Renal cortical epithelial cell (primary cell): ENCODE measurements at places on chromosomes 3 and 15. TPM values are rescaled to one million over a fixed set of nuclear protein-coding genes. Genes with fewer than 3 reads are reported as not detected.

The ZBED2 gene
- 13.5 and 15.2 TPM in 2 replicates for total RNA-seq

The IL12A gene
- 1.0 TPM in 1 of 2 replicates, not detected in the other for total RNA-seq

The CLDN18 gene
- total RNA-seq = not detected in 2 replicates

The CILP gene
- total RNA-seq = under 0.01 and 0.40 TPM in 2 replicates

The MESP2 gene
- not detected in 2 replicates for total RNA-seq

The TMEM108 gene
- 0.25 TPM in 1 of 2 replicates, not detected in the other for total RNA-seq

The HCN4 gene
- total RNA-seq = 0.52 and 0.94 TPM in 2 replicates

The ACP3 gene
- not detected in 2 replicates for total RNA-seq

The GOLGA8F gene
- total RNA-seq = 0.15 TPM in 1 of 2 replicates, not detected in the other

The CCR9 gene
- total RNA-seq = 0.35 TPM in 1 of 2 replicates, not detected in the other

The IL5RA gene
- total RNA-seq = not detected in 2 replicates

The KLF15 gene
- total RNA-seq = under 0.01 and 0.50 TPM in 2 replicates

The DUOXA2 gene
- not detected in 2 replicates for total RNA-seq

The NFKBIZ gene
- 135 and 224 TPM in 2 replicates for total RNA-seq

The DNAJA4 gene
- 3.3 and 11.1 TPM in 2 replicates for total RNA-seq

The SST gene
- 4.1 TPM in 1 of 2 replicates, not detected in the other for total RNA-seq

The PLCH1 gene
- total RNA-seq = 1.7 and 2.8 TPM in 2 replicates

The PDIA5 gene
- total RNA-seq = 33.7 and 37.2 TPM in 2 replicates

The MCF2L2 gene
- 0.25 and 2.1 TPM in 2 replicates for total RNA-seq

The TPRG1 gene
- total RNA-seq = 0.35 and 0.94 TPM in 2 replicates

The MME gene
- 5.7 and 7.3 TPM in 2 replicates for total RNA-seq

The PEX11A gene
- 3.3 and 11.6 TPM in 2 replicates for total RNA-seq

The GOLGA6D gene
- not detected in 2 replicates for total RNA-seq

The ZNF662 gene
- 1.6 and 4.9 TPM in 2 replicates for total RNA-seq

The PAQR9 gene
- 0.17 and 0.20 TPM in 2 replicates for total RNA-seq

The SCAANT1 gene
- total RNA-seq = not detected in 2 replicates

The TMOD3 gene
- 71.9 and 106 TPM in 2 replicates for total RNA-seq

The DNAH12 gene
- 0.17 and 0.25 TPM in 2 replicates for total RNA-seq

The ST8SIA2 gene
- 2.3 and 5.7 TPM in 2 replicates for total RNA-seq

The DPPA2 gene
- total RNA-seq = 0.35 TPM in 1 of 2 replicates, not detected in the other

The GOLGA8G gene
- total RNA-seq = 0.05 TPM in 1 of 2 replicates, not detected in the other

The PLA1A gene
- total RNA-seq = 1.2 and 5.1 TPM in 2 replicates

The LINGO1 gene
- not detected in 2 replicates for total RNA-seq

The LRRN1 gene
- 1.6 and 3.3 TPM in 2 replicates for total RNA-seq

The C3orf85 gene
- total RNA-seq = not detected in 2 replicates

The DLEC1 gene
- total RNA-seq = 0.20 TPM in 1 of 2 replicates, not detected in the other

The PSTPIP1 gene
- total RNA-seq = not detected in 2 replicates

The LZTFL1 gene
- 15.5 and 49.4 TPM in 2 replicates for total RNA-seq

The RARB gene
- 4.3 and 4.9 TPM in 2 replicates for total RNA-seq

The UBE2E1 gene
- 98.2 and 285 TPM in 2 replicates for total RNA-seq

The RASGRP1 gene
- total RNA-seq = 12.1 and 16.3 TPM in 2 replicates

The FILIP1L gene
- 18.9 and 111 TPM in 2 replicates for total RNA-seq

The ANXA2 gene
- 3,594 and 6,130 TPM in 2 replicates for total RNA-seq

The AQP9 gene
- total RNA-seq = 0.35 and 0.40 TPM in 2 replicates

The RBMS3 gene
- total RNA-seq = 26.7 and 38.6 TPM in 2 replicates

The ECE2 gene
- not detected in 2 replicates for total RNA-seq

The ZNF80 gene
- total RNA-seq = not detected in 2 replicates

The ATOSA gene
- total RNA-seq = 10.2 and 51.5 TPM in 2 replicates

The CX3CR1 gene
- 0.17 TPM in 1 of 2 replicates, not detected in the other for total RNA-seq

The PDCD7 gene
- 12.9 and 18.4 TPM in 2 replicates for total RNA-seq

The TPM1 gene
- 1,733 and 1,925 TPM in 2 replicates for total RNA-seq

The GPR171 gene
- total RNA-seq = not detected in 2 replicates

The LYZL4 gene
- not detected in 2 replicates for total RNA-seq

The PDZRN3 gene
- 0.17 and 0.30 TPM in 2 replicates for total RNA-seq

The GABRR3 gene
- not detected in 2 replicates for total RNA-seq

The A4GNT gene
- total RNA-seq = not detected in 2 replicates

The SLCO3A1 gene
- 1.9 and 7.2 TPM in 2 replicates for total RNA-seq
